ENCODE measurements at places on chromosomes 2 and 18. TPM values are rescaled to one million over a fixed set of nuclear protein-coding genes. Genes with fewer than 3 reads are reported as not detected.
A peak's percentile ranks its signal among the peaks of the same experiment; 100 is the strongest.

- DNase-seq: peak; percentile 60
These were observed 257.3 kb downstream of the ATAD2B start for GRCh38 chr2:23669413-23670244.

GRCh38 chr2:162126527-162126926, 25.5 kb downstream of the GCG start:
- no peak for DNase-seq

GRCh38 chr2:51420511-51420910, 388.6 kb upstream of the NRXN1 start:
- DNase-seq: no peak

DNA sequence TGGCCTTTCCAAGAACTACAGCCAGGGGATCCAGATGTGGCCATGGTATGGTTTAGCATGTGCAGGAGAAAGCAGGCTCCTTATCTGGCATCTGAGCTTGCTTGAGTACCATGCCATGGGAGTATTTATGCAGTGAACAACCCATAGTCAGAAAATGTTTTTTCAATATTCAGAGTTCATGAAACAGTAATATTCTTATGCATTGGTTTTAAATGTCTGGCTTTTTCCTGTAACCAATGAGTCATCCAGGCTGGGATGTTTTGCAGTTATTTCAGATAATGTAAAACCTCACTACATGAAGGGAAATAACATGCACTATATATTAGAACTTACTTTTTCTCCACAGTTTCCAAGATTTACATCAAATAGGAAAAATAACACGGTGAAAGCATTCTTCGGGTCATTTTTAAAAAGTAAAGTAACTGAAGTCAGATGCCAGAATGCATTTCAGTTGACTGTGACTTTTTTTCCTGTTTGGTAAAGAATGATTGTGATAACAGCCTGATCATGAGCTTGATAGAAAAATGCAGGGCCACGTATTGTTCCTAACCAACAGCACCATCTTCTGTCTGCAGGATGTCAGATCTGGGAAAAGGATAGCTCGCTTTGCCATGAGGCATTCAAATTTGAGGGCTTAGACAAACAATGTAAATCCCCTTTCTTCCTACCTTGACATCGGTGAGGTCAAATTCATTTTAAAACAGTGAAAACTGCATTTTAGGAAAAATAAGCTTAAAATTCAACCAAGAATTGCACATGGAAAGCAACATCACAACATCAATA, 152.8 kb downstream of the DSC3 start:
- DNase-seq: no peak

DNA sequence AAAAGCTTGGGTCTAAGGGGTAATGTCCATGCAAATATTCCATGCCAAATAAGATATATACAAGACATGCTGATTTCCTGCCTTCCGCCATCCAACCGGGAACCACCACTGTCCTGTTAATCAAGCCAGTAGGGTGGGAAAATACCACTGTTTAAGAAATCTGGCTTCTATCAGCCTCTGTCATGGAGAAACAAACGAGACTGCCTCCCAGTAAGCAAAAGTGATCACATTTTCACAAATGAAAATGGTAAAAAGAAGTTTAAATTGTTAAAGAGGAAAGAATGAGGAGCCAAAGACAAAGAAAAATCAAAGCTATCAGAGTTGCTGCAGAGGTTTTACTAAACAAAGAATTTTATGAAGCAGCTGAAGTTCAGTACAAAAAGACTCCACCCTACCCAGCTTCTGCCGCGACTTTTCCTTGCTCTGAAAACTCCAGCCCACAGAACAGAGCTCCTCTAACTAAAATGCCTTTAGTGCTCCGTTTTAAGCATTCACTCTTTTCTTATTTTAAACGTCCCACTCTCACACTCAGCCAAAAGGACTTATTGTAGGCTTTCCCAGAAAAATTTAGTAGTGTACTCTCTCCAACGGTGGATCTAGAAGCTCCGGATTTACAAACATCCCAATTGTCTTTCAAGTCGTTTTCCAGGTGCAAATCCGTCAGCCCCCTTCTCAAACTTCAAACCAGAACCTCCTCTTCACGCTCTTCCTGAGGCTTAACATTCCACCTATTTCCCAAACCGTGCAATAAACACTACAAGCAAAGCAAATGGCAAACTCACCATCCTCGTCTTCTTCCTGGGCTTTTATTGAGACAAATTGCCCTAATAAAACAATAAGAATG, 613 bp downstream of the COL5A2 start:
- peak; percentile 27 for DNase-seq

- DNase-seq: no peak
These were observed 145.1 kb upstream of the CELF4 start for GRCh38 chr18:37710726-37711125.

GRCh38 chr2:188395903-188396689, 104.4 kb downstream of the GULP1 start:
- no peak for DNase-seq

The UPP2 gene
- 0.04 TPM for polyA plus RNA-seq

The HOXD4 gene
- polyA plus RNA-seq: 4.9 TPM

The CPO gene
- polyA plus RNA-seq: 0.31 TPM

The CD8B2 gene
- 0.42 TPM for polyA plus RNA-seq

Measured in large intestine (tissue), 12 donors.